ENCODE measurements at places on chromosomes 16 and 17. TPM values are rescaled to one million over a fixed set of nuclear protein-coding genes. Genes with fewer than 3 reads are reported as not detected.

Gene DOC2A
- polyA plus RNA-seq, result 1.4 TPM

Gene TMEM235
- not detected for polyA plus RNA-seq

Gene TRIM47
- polyA plus RNA-seq, result 33.5 TPM

Gene TEKT3
- polyA plus RNA-seq, result 0.82 TPM

Gene CDRT4
- polyA plus RNA-seq, result 12.1 TPM

Measured in HepG2 (cell line).